Stimulated activated CD4-positive, alpha-beta T cell treated with anti-CD3 and anti-CD28 coated beads, Interleukin-1b, Interleukin-23, amount 100 ng/mL, for 1 hour (primary cell): ENCODE measurements at places on chromosomes 2 and 18.

DNA sequence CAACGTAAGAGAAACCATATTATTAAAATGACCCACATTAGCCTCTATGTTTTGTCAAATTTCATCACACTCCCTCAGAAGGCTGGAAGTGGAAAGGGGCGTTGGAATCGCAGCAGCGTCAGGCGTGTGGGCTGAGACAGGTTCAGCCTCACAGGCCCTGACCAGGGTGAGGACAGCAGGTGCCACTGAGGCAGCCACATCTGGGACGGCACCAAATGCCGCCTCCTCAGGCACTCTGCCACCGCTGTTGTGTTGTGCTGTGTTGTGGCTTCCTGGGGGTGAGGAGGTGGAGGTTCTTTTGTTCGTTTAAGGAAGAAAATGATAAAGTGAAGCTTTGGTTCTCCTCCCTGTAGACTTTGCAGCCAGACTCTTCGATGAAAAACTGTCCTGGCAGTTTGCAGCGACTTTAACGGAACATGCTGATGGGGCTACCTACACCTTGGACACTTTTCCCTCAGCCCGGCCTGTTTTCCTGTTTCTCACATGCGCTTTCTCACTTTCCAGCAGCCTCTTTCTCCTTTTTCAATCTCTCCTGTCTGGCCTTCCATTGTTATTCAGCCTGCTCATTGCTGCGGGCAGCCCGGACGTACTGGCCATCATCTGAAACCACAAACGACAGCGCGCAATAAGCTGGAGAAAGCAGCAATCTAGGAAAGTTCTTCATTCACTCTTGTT, 44.9 kb upstream of the SALL3 start:
- no peak for DNase-seq

GRCh38 chr2:229129738-229130371, 141.2 kb downstream of the PID1 start:
- DNase-seq, result no peak

DNA sequence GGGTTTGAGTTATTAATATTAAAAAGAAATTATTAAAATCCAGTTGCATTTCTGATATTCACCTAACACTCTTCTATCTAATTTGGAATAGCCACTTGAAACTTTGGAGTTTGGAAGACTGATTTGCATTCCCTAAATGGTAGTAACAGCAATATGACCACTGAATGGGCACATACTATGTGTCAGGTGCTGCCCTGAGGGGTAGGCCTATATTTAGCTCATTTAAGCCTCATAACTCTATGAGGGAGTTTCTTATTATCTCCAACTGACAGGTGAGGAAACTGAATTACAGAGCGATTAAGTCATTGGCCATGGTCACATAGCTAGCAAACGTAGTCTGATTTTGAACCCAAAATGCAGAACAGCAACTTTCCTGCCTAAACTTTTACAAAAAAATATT, 77.3 kb downstream of the VWA3B start:
- DNase-seq, result no peak

DNA sequence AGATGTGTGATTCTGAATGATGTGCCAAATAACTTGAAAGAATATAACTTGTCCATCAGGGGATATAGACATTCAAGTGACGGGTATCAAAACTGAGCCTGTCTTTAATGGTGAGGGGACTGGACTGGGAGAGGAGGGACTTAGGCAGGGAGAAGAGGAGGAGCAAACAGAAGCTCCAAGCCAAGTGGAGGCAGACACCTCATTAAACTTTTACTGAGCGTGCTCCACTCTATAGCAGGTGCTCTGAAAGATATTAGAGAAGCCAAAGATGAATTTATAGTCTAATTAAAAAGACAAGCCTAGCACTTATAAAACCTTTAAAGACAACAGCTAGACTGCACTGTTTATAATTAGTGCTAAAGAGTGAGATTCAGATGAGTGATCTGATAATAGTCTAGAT, 47.7 kb upstream of the SMAD2 start:
- no peak for DNase-seq

GRCh38 chr2:237196866-237197618, 111.4 kb downstream of the COPS8 start:
- DNase-seq, result no peak

GRCh38 chr2:234932591-234933168, 19.1 kb upstream of the SH3BP4 start:
- DNase-seq, result no peak

DNA sequence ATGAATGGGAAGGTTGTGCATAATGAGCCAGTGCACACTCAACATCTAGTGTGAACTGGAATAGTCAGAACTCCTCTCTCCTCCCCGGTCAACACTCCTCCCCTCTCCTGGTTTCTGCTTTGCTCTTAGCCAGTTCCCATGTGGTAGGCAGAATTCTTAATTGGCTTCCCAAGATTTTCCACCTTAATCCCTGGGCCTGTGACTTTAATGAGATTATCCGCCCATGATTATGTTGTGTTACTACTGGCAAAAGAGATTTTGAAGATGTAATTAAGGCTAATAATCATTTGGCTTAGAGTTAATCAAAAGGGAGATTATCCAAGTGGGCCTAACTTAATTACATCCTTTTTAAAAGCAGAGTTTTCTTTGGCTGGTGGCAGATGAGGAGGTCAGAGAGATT, 34.2 kb upstream of the REV1 start:
- DNase-seq, result no peak

DNA sequence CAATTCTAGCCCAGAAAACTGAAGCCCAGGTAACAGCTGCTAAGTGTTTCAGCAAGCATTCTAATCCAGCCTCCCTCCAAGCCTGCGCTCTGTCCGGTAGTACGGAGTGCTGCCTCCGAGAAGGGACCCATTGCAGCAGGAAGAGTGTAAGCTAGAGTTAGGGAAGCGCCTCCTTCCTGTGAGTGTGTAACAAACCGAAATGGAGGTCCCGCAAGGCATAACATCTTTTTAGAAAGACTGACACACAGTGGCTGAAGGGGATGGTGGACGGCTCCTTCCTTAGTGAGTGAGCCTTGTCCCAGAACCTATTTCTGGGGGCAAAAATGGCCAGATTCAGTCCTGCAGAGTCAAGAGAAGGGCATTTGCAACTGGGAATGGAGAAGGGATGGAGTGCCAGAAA, 12.2 kb downstream of the PKDCC start:
- DNase-seq, result no peak

DNA sequence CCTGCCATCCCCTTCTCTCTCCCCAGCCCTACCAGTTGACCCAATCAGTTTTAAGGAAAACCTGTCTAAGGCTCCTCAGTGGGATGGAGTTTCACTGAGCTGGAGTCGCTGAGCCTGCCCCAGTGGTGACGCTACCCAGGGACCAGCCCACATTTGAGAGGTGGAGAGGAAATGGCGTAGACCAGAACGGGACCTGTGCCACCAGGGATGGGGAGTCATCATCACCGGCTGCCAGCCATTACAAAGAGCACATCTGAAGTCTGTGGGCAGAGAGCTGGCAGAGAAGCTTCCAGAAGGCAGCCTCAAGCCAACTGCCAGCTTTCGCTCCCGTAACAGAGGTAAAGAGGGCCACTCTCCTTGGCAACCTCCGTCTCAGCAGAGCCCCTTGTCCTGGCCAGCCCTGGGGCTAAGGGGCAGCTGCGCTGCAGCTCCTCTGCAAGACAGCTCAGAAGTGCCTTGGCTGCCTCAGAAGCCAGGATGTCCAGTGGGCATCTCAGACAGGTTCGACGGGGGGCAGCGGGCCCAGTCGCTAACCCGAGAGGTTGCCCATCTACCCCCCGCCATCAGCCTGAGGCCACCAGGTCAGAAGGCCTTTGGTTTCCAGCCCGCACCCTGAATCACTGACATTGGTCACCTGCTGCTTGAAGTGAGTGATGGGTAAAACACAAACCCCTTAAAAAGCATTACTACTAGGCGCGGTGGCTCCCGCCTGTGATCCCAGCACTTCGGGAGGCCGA, 15.4 kb downstream of the SDC1 start:
- DNase-seq, result no peak
